ENCODE measurements at places on chromosomes 2 and 18. TPM values are rescaled to one million over a fixed set of nuclear protein-coding genes. Genes with fewer than 3 reads are reported as not detected.

DNA sequence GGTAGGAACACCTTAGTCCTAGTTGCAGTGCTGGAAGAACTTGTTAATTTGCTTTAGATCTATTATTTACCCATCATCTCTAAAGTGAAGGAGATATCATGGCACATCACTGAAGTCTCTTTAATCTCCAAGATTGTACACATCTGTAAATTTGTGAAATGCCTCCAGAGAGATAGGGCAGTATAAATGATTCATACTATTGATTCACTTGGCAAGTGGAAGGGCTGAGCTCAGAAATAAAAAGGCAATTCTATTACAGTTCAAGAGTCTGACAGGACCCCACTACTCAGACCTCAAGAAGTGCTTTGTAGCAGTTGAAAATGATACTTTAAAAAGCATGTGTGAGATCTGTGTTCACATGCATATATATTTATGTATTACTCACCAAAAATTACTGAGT lies 489.3 kb downstream of the DCC start:
- H3K27ac ChIP-seq = no peak overlapping the region
- DNase-seq = no peak
- H3K36me3 ChIP-seq = no peaks in the 10 kb centered on the region
- H3K4me3 ChIP-seq = no peak overlapping the region

GRCh38 chr2:218166791-218167190 lies at the start of gene CXCR1:
Gene CXCR1, minus strand, starts transcription at chr2:218166962. Its CDS starts 1,751 bp downstream, at chr2:218165211.
- no peaks in the 10 kb centered on the region for H3K27me3 ChIP-seq
- DNase-seq = no peak
- no peaks in the 10 kb centered on the region for H3K4me1 ChIP-seq

COBLL1 gene
- 62.0 TPM for total RNA-seq

SGPP2 gene
- 0.28 TPM for total RNA-seq

BOLA3 gene
- 17.2 TPM for total RNA-seq

EVX2 gene
- total RNA-seq = not detected

DNA sequence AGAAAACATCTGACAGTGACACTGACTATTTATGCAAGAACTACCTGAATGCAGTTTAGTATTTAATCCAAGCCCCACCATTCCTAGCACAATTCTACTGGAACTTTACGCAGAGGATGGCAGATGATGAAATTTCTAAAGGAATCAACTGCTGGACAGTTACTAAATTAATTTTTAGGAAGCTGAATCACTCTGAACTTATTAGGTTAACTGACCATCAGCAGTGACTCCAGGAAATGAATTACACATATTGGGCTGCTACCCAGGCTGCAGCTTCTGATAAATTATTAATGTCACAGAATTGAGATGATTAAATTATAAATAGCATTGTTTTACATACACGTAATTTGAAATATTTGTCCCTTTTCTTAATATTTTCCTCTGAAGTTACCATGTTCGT lies 250.8 kb downstream of the TMEM182 start:
- DNase-seq = no peak
- no peak overlapping the region for H3K4me3 ChIP-seq
- no peaks in the 10 kb centered on the region for H3K27me3 ChIP-seq
- H3K4me1 ChIP-seq = no peaks in the 10 kb centered on the region

DNA sequence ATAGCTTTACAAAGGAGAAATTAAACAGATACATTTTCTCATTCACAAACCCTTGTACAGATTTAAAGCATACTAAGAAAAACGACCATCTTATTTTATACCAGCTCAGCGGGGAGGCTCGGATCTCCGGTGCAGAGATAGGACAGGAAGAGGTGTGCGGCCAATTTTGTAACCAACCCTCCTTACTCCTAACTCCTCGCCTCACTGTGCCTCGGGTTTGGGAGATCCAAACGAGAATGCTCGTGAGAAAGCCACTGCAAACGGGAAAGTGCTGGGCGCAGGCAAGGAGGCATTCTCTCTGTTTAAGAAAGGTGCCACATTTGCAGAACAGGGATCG lies 1.2 kb downstream of the KDSR start:
- DNase-seq = no peak
- no peaks in the 10 kb centered on the region for H3K27me3 ChIP-seq
- H3K36me3 ChIP-seq = peaks cover 10% of the 10 kb centered on the region
- peak overlapping the region; percentile 97 for H3K27ac ChIP-seq

STARD6 gene
- total RNA-seq = not detected

SCYGR4 gene
- not detected for total RNA-seq

Data from thoracic aorta (tissue), 2 donors.